Right renal pelvis (tissue), 4 donors: ENCODE measurements at places on chromosomes 1 and 21.

- DNase-seq: no peak
Measured at GRCh38 chr1:185567440-185567839, 166.8 kb upstream of the HMCN1 start.

DNA sequence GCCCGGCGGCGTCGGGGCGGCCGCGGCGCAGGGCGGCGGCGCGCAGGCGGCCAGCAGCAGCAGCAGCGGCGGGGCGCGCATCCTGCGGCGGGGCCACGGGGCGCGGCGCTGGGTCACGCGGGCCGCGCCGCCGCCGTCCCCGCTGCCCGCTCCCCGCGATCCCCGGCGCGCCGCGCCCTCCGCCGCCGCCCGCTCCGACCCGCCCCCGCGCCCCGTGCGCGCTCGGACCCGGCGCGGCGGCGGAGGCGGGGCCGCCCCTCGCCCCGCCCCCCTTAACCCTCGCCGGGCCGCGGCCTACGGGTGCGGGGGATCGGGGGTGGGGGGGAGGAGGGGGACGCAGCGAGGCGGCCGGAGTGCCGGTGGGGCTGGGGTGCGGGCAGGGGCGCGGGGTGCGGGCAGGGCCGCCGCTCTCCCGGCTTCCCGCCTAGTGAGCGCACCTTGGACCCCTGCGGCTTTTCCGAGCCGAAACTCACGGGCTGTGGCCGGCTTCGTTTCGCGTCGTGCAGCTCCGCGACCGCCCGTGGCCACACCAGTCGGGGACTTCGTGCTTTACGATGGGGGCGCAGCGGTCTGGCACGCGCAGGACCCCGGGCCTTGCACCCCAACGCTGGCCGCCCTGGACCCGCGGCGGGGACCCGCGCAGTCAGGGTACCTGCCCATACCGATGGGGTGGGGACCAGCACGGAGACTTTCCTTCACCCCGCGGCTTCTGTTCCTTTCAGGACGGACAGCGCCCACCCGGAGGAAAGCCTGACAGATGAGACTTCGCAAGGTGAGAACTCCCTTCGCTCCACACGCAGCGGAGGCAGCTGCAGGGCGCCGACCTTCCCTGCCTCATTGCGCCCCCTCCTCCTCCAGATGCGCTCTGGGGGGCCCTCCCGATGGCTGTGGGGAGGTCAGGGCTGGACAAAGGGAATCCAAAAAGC, at the start of gene FNDC10:
Gene FNDC10, minus strand, starts transcription at position 201 of the 926 bp plus-strand sequence. Its CDS starts 120 bp downstream, at position 81.
- no peak for DNase-seq

- no peak for DNase-seq
Measured at GRCh38 chr1:16724718-16725438, 15.4 kb upstream of the RNU1-4 start.

DNA sequence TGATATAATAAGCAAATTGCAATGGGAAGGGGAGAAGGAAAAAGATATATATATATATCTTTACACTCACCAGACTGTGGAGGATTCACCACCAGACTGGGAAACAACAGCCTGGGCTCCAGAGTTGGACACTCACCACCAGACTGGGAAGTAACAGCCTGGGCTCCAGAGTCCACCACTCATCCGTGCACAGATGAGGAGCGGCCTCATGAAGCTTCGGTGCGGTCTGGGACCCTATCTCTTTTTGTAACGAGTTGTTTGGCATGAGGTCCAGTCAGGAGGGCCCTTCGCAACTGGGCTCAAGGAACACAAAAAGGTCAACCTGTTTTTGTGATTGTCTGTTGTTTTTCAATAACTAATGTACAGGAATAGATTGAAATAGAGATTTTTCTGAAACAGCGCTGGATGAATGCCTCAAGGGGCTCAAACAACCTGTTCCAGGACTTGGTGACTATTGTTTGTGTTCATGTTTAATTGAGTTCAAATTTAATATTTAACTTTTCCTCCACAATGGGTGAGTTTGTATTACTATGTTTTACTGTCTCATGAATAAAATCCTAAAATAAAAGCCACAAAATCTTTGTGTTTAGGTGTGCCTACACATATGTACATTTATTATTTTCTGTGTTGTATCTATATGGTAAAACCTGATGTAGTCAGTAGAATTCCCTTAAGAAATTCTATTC, 40.1 kb downstream of the S100A10 start:
- DNase-seq: no peak

- no peak for DNase-seq
Measured at GRCh38 chr1:2368053-2368744, 23.2 kb downstream of the MORN1 start.

GRCh38 chr1:67652800-67653199, 32.2 kb upstream of the GADD45A start:
- DNase-seq: no peak

DNA sequence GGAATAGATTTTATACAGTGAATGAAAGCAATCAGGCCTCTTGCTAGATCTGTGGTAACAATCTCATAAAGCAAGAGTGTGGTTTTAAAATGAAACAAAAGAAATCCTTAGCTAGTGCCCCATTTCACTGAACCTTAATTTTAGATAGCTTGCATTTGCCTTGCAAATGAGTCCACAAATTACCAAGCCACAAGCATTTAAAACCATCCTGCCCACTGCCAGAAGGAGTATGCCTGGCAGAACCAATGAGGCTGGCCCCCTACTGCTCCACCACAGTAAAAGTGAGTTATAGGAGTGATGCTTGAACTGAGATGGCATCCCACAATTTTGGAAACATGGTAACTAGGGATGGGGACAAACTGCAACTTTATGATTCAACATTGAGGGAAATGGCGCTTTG, 206.4 kb upstream of the LMO4 start:
- no peak for DNase-seq

- no peak for DNase-seq
Measured at GRCh38 chr1:151805066-151805820, at the start of gene LINGO4. Gene LINGO4 (minus strand): TSS chr1:151805419. CDS start chr1:151802704, 2,715 bp downstream.

- DNase-seq: no peak
Measured at GRCh38 chr1:6922096-6922931, 137.1 kb downstream of the CAMTA1 start.

DNA sequence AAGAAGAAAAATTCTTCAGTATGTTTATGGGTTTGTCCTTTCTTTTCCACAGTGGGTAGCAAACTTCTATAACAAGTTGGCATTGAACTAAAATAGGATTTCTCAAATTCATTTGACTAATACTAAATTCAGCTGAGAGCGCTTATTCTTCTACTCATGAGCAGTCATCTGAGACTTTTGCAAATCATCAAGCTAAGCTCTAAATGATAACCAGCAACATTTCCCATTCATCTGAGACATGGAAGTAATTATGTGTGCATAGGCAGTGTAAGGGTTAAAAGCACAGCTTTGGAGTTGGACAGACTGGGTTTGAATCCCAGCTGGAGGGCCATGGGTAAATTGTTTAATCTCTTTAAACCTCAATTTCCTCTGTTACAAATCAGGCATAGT, 18.3 kb upstream of the CNR2 start:
- no peak for DNase-seq
